Breast epithelium (tissue), 4 donors: ENCODE measurements at places on chromosomes 6 and 20. TPM values are rescaled to one million over a fixed set of nuclear protein-coding genes. Genes with fewer than 3 reads are reported as not detected.

The ELOVL2 gene
- 2.6 TPM for total RNA-seq

The LPA gene
- total RNA-seq, result 0.33 TPM

The NOL7 gene
- total RNA-seq, result 75.7 TPM

The OVOL2 gene
- total RNA-seq, result 21.0 TPM

The ZBTB12 gene
- 3.3 TPM for total RNA-seq

- H3K27ac ChIP-seq, result no peak overlapping the region
- no peaks in the 10 kb centered on the region for H3K4me1 ChIP-seq
- no peak overlapping the region for H3K4me3 ChIP-seq
Measured at GRCh38 chr6:143064951-143065683, 4.4 kb downstream of the AIG1 start.

DNA sequence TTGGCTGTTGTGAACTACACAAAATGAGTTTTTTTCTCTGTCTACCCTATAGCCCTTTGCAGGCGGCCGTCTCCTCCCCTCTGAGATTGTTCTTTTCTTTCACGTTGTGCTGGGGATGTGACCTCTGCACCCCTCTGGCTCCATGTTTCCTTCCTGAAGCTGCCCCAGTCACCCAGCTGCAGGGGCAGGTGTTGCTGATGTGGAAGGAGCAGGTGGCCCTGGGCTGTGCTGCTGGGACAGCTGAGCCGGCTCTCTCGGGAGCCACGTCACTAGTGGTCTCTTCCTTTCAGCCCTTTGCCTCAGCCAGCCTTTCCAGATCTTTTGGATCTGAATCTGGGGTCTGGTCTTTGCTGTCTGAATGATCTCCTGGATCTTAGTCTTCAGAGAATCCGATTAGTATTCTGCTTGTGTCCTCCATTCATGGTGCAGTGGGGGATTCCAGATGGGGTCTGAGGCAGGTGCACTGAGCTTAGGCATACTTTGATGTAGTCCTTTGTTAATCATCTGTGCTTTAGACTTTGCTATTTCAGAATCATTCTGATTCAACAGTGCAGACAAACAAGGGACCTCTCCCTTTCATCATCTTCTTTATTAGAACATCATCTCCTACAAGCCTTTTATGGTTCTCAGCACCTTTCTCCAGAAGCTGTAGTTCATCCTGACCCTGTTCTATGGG, 31.4 kb downstream of the TMEM181 start:
- no peak overlapping the region for H3K27ac ChIP-seq
- peaks cover 13% of the 10 kb centered on the region for H3K36me3 ChIP-seq
- no peaks in the 10 kb centered on the region for H3K4me1 ChIP-seq
- DNase-seq, result no peak
- no peaks in the 10 kb centered on the region for H3K27me3 ChIP-seq

- H3K27ac ChIP-seq, result no peak overlapping the region
- no peaks in the 10 kb centered on the region for H3K36me3 ChIP-seq
- H3K4me1 ChIP-seq, result no peaks in the 10 kb centered on the region
- no peak for DNase-seq
- H3K4me3 ChIP-seq, result no peak overlapping the region
Measured at GRCh38 chr20:59747671-59748515, 143.6 kb downstream of the PHACTR3 start.

- H3K27me3 ChIP-seq, result no peaks in the 10 kb centered on the region
- no peak overlapping the region for H3K4me3 ChIP-seq
- no peaks in the 10 kb centered on the region for H3K36me3 ChIP-seq
Measured at GRCh38 chr6:78483553-78484197, 383.7 kb upstream of the IRAK1BP1 start.

GRCh38 chr6:145187491-145188206, 547.7 kb downstream of the EPM2A start:
- H3K36me3 ChIP-seq, result no peaks in the 10 kb centered on the region
- H3K27me3 ChIP-seq, result no peaks in the 10 kb centered on the region
- no peak overlapping the region for H3K4me3 ChIP-seq
- no peak overlapping the region for H3K27ac ChIP-seq

DNA sequence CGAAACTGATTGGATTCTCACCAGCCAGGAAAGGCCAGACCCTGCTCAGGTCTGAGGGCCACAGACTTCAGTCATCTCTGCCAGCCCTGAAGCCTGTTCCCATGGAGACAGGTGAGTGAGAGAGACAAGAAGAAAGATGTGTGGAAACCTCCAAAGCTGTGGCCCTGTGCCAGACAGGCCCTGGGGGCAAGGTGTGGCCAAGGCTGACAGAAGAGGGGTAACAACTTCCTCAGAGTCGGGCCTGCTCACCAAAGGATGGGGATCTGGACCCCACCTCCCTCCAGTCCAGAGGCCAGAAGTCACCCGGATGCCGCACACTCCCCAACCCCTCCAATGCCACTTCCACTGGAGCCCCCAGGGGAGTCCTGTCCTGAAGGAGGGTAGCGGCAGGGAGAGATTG, 73.6 kb downstream of the MDGA1 start:
- no peaks in the 10 kb centered on the region for H3K27me3 ChIP-seq
- DNase-seq, result no peak
- H3K4me3 ChIP-seq, result no peak overlapping the region
- no peaks in the 10 kb centered on the region for H3K36me3 ChIP-seq

GRCh38 chr6:38975621-38976049, 72.9 kb upstream of the GLP1R start:
- H3K4me3 ChIP-seq, result no peak overlapping the region
- H3K4me1 ChIP-seq, result no peaks in the 10 kb centered on the region
- no peaks in the 10 kb centered on the region for H3K36me3 ChIP-seq
- DNase-seq, result no peak
- no peaks in the 10 kb centered on the region for H3K27me3 ChIP-seq

- peak; percentile 89 for DNase-seq
- H3K27ac ChIP-seq, result peak within 1 kb of the TSS; percentile 89
- no peaks in the 10 kb centered on the region for H3K27me3 ChIP-seq
Measured at GRCh38 chr20:44966030-44966961, at the start of gene STK4. STK4 (plus strand) TSS chr20:44966512; CDS start chr20:44966569, 57 bp downstream.

- no peaks in the 10 kb centered on the region for H3K36me3 ChIP-seq
- H3K4me3 ChIP-seq, result no peak overlapping the region
- H3K27ac ChIP-seq, result no peak overlapping the region
- no peaks in the 10 kb centered on the region for H3K4me1 ChIP-seq
Measured at GRCh38 chr6:48113130-48113529, 2.1 kb upstream of the PTCHD4 start.

- no peak overlapping the region for H3K4me3 ChIP-seq
- H3K27me3 ChIP-seq, result no peaks in the 10 kb centered on the region
- no peaks in the 10 kb centered on the region for H3K36me3 ChIP-seq
Measured at GRCh38 chr20:11252447-11252846, 578.6 kb upstream of the JAG1 start.

GRCh38 chr6:157558487-157559200, 177.7 kb downstream of the ZDHHC14 start:
- H3K36me3 ChIP-seq, result no peaks in the 10 kb centered on the region
- H3K27ac ChIP-seq, result no peak overlapping the region
- no peaks in the 10 kb centered on the region for H3K4me1 ChIP-seq
- H3K27me3 ChIP-seq, result no peaks in the 10 kb centered on the region
- DNase-seq, result no peak

DNA sequence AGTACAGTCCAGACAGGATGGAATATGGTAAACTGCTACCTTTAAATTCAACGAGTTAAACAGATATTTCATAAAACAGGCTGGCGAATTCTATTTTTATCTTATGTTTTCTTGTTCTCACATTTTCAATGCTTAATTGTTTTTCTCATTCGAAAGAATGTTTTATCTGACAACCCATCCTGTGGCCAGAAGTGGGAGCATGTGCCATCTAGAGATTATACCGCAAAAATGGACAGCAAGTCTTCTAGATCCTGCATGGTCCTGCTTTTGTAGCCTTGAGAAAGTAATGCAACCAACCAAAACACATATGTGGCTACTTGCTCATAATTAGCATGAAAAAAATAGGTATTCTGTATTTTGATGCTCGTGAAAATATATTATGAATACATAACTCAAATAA, 30.7 kb downstream of the TUBB2B start:
- H3K4me1 ChIP-seq, result no peaks in the 10 kb centered on the region
- H3K27me3 ChIP-seq, result no peaks in the 10 kb centered on the region
- H3K36me3 ChIP-seq, result no peaks in the 10 kb centered on the region
- H3K27ac ChIP-seq, result no peak overlapping the region
- no peak for DNase-seq
- H3K4me3 ChIP-seq, result no peak overlapping the region

GRCh38 chr6:20319520-20320357, 81.9 kb upstream of the E2F3 start:
- H3K27ac ChIP-seq, result no peak overlapping the region
- DNase-seq, result no peak
- H3K4me1 ChIP-seq, result no peaks in the 10 kb centered on the region
- H3K36me3 ChIP-seq, result no peaks in the 10 kb centered on the region
- no peaks in the 10 kb centered on the region for H3K27me3 ChIP-seq

GRCh38 chr6:101011186-101011585, 130.1 kb upstream of the ASCC3 start:
- no peaks in the 10 kb centered on the region for H3K36me3 ChIP-seq
- DNase-seq, result no peak
- H3K4me1 ChIP-seq, result no peaks in the 10 kb centered on the region
- no peak overlapping the region for H3K4me3 ChIP-seq
- H3K27ac ChIP-seq, result no peak overlapping the region

- no peak overlapping the region for H3K27ac ChIP-seq
- no peaks in the 10 kb centered on the region for H3K4me1 ChIP-seq
- no peak overlapping the region for H3K4me3 ChIP-seq
- no peaks in the 10 kb centered on the region for H3K27me3 ChIP-seq
- no peak for DNase-seq
- no peaks in the 10 kb centered on the region for H3K36me3 ChIP-seq
Measured at GRCh38 chr6:101458336-101458735, 64.8 kb downstream of the GRIK2 start.

GRCh38 chr6:11900662-11901598, 111.2 kb upstream of the HIVEP1 start:
- no peaks in the 10 kb centered on the region for H3K4me1 ChIP-seq
- no peaks in the 10 kb centered on the region for H3K27me3 ChIP-seq
- DNase-seq, result no peak
- H3K36me3 ChIP-seq, result no peaks in the 10 kb centered on the region

GRCh38 chr20:46264391-46265266, 43.7 kb downstream of the CDH22 start:
- no peak overlapping the region for H3K27ac ChIP-seq
- H3K36me3 ChIP-seq, result no peaks in the 10 kb centered on the region
- H3K4me3 ChIP-seq, result no peak overlapping the region
- no peaks in the 10 kb centered on the region for H3K27me3 ChIP-seq
